Astrocyte of the spinal cord (primary cell): ENCODE measurements at places on chromosomes 4 and X.

DNA sequence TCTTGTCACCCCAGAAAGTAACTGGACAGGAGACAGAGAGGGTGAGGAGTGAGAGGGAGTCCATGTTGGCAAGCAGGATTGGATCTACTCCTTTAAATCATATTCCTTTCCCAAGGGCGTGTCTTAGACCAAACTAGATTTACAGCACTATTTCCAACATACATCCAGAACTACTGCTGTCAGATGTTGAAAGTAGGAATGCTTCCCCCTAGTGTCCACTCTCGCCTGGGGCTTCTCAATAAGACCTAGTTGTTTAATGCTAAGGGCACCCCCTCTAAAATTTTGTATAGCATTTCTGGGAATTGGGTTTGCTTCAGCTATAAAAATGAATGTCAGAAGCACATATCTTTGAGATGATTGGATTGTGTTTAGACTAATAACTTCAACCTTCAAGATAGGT, 13.3 kb downstream of the OFD1 start:
- peak; percentile 68 for DNase-seq

DNA sequence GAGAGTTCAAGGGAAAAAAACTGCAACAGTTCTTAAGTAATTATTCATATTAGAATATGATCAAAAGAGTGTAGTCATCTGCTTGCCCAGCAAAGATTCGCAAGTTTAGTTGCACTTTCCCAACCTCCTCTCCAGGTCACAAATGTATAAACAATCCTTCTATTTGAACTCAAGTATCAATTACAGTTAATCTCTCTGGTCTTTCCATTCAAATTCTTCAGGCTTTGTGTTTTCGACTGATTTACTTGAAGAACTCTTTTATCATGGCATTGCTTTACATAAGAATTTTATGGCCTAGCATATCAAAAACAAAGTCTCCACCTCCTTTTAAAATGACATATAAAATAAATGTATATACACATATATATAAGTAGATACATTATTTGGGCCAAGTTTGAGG, 1009.6 kb upstream of the DIAPH2 start:
- DNase-seq, result no peak

- DNase-seq, result no peak
Measured at GRCh38 chr4:155742310-155743015, 16.4 kb upstream of the GUCY1B1 start.

DNA sequence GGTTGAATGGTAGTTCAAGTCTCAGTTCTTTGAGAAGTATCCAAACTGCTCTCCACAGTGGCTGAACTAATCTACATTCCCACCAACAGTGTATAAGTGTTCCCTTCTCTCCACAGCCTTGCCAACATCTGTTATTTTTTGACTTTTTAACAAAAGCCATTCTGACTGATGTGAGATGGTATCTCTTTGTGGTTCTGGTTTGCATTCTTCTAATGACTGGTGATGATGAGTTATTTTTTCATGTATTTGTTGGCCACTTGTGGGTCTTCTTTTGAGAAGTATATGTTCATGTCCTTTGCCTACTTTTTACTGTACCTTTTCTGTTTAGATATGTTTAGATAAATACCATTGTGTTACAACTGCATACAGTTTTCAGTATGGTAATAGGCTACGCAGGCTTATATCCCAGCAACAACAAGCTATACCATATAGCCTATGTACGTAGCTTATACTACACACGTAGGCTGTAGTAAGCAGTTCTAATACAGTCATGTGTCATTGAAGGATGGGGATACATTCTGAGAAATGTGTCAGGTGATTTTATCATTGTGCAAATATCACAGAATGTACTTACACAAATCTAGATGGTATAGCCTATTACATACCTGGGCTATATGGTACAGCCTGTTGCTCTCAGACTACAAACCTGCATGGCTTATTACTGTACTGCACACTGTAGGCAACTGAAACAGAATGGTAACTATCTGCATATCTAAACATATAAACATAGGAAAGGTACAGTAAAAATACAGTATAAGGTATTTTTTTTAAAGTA, 28.1 kb downstream of the KLHL8 start:
- DNase-seq, result peak; percentile 32
